Nephron progenitor cell (in vitro differentiated cells): ENCODE measurements at places on chromosomes 1 and 21.
A peak's percentile ranks its signal among the peaks of the same experiment; 100 is the strongest.

- no peak for DNase-seq
These were observed 20.7 kb downstream of the TRIM33 start for GRCh38 chr1:114490274-114490693.

DNA sequence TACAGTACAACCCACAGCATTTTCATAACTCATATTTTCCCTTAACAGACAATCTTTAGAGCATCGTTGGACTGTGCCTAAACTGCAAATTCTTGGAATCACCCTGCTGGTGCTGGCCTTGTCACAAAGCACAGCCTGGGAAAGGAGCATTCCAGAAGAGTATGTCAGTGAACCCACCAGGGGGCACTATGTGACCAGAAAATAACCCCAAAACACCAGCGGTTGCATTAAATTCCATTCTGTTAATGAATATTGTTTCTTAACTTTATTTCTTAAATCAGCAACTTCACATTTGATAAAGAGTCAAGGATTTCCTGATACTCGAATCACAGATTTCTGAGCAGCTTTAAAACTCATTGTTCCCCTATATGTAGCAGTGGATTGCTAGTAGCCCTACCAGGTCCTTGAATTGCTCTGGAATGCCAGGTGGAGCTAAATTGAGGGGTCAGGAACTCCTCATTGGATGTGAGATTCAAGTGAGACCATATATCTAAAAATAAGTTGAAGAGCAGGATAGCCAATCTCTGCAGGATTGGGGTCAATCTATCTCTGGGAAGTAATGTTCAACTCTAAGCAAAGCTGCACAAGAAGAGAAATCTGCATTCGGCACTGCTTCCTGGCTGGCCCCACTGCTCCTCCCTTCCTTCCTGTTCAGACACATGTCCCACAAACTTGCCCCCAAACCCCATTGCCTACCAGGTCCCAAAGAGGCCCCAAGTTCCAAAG lies 12.7 kb upstream of the RAB4A start:
- peak; percentile 65 for DNase-seq

- no peak for DNase-seq
These were observed 1.5 kb upstream of the TMEM200B start for GRCh38 chr1:29125237-29125641.

DNA sequence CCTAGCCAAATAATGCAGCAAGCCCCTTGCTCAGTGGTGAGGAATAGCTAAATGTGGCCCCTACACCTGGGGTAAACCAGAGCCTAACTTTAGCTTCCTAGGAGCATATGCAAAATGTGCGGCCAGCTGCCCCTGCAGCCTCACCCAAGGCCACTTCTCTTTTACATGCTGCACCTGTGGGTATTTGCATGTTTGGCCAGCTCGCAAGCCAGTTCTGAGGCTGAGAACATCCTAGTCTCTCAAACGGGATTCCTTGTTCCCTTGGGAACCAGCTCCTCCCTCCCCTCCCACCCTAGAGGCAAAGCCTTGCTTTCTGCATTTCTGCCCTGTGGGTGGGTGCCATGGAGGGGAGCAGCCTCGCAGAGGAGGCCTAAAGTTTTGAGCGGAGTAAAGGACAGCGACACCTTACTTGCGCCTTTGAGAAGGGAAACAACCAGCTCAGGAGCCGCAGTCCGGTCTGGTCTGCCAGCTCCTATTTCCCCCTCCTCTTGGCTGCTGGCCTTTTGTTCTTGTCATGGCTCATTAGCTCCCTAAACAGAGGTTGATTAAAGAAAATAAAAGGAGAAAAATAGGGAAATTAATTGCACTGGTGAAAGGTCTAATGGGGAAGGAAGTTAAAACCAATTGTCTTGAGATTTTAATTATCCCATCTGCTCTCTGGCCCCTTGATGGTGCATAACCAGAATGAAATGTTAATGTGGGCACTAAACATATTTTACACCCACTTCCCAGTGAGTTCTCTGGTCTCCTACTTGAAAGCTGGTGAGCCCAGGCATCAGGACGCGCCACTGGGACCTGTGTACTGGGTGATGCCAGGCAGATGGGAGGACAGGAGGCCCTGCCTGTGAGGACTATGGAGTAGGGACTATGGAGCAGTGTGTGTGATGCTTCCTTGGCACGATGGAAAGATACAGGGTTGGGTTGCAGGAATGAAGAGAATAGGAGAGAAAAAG lies 68.7 kb downstream of the TEX35 start:
- peak; percentile 25 for DNase-seq

DNA sequence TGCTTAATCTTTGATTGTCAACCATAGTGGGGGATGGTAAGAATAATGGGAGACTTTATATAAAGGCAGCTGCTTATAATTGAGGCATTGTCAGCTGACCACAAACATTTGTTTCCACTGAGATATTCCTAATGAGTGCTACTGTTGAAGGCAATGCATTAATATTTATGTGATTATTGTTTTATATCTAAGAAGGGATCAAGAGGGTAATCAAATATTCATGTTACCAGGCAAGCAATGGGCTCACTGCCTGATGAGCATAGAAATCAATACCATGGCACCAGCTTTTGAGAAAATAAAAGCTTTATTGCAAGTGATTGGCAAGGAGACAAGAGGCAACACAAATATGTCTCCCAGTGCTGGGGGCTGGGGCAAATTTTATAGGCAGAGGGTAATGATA lies 706.7 kb upstream of the ADAMTS5 start:
- no peak for DNase-seq

- DNase-seq: no peak
These were observed 149.9 kb downstream of the GALNT2 start for GRCh38 chr1:230216896-230217295.

DNA sequence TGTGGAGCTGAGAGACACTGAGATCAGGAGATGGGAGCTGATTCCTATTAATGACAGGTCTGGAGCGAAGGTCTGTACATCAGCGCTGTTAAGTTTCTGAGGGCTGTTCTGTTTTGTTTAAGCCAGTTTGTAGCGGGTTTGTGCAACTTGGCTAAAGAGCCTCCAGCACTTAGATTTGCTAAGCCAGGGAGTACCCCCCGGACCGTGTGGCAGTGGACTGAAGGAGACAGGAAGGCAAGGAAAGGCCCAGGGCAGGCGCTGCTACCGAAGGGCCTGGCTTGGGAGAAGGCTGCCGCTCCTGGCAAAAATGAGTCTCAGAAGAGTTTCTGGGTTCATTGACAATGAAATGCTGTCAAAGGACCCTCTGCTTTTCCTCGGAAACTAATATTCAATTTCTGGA lies 139.3 kb upstream of the ZNF644 start:
- no peak for DNase-seq

DNA sequence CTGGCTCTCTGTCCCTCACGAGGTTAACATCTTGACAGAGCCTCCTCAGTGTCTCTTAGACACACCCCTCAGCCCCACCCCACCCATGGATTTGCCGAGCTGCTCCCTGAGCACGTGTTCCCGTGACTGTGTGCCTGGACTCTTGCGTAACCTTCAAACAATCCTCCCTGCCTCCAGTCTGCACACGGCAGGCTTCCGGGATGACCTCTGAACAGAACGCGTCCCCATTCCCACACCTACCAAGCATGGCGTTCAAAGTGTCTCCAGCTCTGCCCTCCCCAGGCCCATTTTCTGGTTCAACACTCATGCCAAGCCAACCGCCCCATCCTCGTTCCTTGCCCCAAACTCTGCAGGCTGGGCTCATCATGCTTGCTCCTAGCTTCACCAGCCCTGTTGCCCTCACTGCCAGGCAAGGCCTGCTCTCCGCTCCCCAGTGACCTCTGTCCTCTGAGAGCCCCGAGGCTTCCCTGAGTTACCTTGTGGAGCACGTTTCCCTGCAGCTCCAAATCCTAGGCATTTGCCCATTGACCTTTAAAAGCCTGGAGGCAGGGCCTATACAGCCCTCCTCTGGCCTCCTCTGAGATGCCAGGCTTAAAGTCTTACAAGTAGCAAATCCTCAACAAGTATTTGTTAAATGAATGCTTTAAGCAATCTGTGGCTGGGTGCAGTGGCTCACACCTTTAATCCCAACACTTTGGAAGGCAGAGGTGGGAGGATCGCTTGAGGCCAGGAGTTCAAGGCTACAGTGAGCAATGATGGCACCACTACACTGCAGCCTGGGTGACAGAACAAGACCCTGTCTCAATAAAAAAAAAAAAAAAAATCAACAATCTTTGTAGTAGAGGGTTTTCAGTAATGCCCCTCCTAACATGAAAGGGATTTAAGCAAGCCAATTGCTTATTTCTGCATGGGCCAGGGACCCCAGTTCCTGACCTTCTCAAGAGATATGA lies 5.0 kb downstream of the AGT start:
- no peak for DNase-seq

- no peak for DNase-seq
These were observed 322.5 kb downstream of the AJAP1 start for GRCh38 chr1:4976859-4977440.

DNA sequence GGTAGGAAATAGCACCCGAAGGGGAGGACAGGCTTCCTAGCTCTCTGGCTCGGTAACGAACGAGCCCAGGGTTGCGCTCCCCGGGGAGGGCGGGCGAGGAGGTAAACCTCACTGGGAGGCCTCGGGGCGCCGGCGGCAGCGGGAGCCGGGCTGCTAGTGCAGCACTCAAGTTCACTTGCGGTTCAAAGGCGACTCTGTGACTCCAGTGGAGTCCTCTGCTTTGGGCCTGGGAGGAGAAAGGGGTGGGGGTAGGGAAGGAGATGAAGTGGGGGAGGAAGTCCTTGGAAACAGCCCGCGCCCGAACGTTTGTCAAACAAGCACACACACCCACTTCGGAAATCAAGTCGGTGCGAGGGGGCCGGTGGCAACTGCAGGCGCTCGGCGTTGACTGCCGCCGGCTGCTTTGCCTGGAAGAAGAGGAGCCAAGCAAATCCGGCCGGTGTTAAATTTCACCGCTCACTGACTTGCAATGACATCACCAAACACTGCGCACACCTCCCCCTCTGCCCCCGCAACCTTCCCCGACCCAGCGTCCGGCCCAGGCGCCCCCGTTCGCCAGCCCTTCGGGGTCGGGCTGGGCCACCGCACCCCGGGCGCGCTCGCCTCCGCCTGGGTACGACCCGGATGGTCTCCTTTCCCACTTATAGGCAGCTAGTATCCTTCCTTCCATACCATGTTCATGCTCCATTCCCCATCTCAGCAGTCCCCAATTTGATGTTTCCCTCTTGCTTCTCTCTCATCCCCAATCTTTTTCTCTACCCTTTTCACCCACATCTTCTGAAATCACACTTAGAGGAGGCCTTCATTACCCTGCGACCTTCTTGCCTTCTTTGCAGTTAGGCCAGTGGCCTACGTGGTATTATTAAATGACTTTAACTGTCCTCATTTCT lies at the start of gene COL24A1:
COL24A1 (minus strand) TSS at position 207 of the 890 bp plus-strand sequence. CDS start 376 bp downstream, outside the sequence.
- DNase-seq: peak; percentile 79

DNA sequence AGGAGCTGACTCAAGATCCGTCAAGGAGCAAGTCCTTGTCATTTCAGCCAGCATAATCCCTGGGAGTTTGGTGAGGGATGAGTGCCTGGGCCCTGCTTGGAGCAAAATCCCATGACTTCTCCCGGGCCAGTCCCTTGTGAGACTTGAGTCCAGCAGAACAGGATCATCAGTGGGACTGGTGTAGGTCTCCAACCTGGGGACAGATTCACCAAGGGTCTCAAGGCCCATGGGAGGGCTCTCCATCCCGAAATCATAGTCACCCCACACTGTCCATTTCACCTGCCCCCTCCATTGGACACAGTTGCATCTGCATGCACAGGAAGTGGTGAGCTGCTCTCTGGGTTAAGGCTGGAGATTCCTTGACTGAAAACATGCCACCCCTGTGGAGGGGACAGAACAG lies 178.2 kb downstream of the FOXD2 start:
- DNase-seq: no peak

- DNase-seq: no peak
These were observed 288.7 kb downstream of the SPATA17 start for GRCh38 chr1:217919683-217920388.

DNA sequence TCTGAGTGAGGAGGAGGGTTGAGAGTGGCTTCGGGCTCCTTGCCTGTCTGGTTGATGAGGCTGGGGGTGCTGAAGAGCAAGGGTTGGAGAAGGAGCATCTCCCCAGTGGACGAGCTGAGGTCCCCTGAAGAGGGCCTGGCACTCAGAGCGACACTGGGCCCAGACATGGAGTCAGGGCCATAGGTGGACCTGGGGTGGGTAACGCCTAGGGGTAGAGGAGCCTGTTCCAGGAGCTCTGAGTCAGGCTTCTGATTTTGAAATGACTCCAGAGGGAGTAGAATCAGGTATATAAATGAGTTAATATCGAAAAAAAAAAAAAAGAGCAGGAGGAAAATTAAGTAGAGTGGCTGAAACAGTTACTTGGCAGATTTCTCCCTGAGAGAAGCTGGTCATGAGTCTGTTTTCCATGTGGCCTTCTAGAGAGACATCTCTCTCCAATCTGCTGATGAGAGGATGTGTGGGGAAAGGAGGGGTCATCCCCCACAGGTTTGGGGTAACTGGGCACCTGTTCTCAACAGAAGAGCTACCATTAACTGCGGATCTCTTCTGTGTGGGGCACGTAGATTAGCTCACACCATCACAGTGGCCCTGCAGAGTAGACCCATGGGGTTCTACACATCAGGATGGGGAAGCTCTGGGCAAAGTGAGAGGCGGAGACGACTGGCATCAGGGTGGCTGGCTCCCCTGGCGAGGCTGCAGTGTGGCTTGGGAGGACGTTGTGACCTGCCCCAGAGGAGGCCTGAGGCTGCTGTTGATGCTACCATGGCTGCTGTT lies 115.5 kb downstream of the DHRS3 start:
- no peak for DNase-seq

DNA sequence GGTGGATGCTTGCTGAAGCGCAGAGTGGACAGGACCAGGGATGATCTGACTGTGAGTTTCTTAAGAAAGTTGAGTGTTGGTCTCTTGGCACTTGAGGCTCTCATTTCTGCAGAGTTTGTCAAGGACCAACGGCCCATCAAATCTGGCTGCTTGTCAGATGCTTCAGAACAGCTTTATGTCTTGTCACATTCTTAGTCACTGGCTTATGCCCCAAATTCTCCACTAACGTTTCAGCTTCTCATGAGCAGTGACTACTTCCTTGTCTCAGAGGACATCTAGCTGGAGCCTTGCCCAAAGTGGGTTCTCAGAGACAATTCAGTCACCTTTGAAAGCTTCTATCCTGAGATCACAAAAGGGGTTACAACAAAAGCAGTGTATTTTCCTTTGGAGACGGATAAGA lies 92.3 kb downstream of the ST6GALNAC5 start:
- no peak for DNase-seq

DNA sequence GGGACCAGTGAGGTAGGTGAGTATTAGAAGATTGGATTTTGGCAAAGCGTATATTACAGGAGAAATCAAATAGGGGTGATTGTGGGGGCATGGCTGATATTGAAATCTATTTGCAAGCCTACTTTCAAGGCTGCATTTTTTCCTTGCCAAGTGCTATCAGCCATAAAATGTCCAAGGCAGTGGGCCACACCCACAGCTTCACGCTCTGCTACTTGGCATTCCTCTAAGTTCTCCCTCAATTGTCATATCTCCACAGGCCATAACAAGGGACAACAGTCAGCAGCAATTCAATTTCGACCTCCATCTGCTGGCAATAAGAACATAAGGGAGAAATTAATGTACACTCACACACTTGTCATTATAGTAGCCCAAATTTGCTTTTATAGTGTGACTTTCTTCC lies 667.1 kb upstream of the PKN2 start:
- no peak for DNase-seq

GRCh38 chr21:34166468-34166867 lies 93.1 kb downstream of the MRPS6 start:
- peak; percentile 15 for DNase-seq

- DNase-seq: no peak
These were observed 128.6 kb upstream of the HOOK1 start for GRCh38 chr1:59686170-59686569.

GRCh38 chr1:228648647-228649383 lies 86.5 kb upstream of the RHOU start:
- no peak for DNase-seq
